ENCODE measurements at places on chromosomes 3 and 15.

GRCh38 chr3:50213373-50213772 is 8.3 kb downstream of the SLC38A3 start:
- DNase-seq, result no peak

DNA sequence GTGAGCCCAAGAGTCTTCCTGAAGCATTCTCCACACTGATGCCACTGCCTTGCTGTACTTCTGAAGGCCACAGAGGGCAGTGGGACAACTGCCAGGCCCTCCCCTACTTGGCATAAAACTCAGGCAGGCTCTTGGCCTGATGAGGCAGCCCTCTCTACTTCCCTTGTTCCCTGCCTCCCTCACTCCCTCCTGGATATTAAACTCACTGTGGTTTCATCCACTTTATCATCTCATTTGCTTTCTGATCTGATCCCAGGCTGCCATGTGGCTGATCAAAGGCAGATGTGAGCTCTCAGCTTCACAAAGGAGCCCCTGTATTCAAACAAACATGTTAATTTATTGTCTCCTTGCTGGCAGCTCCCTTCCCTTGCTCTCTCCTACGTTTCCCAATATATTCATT is 533.5 kb downstream of the IGSF11 start:
- DNase-seq, result peak; percentile 36

DNA sequence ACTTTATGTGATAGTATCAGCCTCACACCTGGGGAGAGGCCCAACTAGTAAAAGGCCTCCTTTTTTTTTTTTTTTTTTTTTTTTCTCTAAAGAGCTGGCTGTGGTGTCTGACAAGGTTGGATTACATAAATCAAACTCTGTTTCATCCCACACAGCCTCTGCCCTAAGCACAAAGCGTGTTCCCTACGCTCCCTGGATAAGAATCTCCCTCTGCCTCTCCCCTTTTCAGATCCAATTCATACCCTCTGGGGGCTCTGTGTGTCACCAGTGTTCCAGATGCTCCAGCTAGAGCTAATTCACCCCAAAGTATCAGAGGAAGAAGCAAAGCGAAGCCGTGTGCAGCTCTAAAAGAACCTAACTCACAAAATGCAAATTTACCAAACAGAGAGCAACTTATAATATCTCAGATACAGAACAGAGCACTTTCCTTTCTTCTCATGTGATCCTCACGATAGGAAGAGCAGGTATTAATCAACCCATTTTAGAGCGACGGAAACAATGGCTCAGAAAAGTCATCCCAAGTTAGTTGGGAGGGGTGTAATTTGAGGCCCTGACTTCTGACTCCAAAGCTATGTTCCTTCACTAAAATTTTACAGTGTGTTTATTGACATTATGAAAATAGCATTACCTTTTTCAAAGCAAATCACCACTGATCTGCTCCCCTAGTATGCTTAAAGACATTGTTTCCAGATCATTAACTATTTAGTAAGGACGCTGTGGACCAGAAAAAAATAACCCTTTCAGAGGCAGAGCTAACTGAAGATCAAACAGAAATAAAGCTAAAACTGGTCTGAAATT is 12.4 kb downstream of the BMF start:
- DNase-seq, result no peak

DNA sequence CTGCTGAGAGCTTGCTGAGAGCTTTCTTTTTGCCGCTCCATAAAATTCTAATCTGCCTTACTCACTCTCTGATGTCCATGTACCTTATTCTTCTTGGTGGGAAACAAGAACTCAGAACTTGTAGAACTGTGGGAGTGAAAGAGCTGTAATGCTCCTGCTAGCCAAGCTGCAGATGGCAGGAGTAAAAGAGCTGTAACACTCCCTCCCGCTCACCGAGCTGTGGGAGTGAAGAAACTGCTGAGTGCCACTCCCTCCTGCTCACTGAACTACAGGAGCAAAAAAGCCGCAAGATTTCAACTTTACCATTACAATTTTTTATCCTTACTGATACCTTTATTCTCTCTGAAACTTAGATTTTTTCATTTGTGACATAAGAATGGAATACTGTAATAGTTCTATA is 199.1 kb downstream of the SI start:
- DNase-seq, result no peak

- no peak for DNase-seq
Observed at GRCh38 chr3:18892047-18892446, 256.3 kb upstream of the KCNH8 start.

- no peak for DNase-seq
Observed at GRCh38 chr3:113100063-113100462, 109.3 kb downstream of the GTPBP8 start.

GRCh38 chr3:14360123-14360881 is 42.1 kb upstream of the SLC6A6 start:
- peak; percentile 70 for DNase-seq

DNA sequence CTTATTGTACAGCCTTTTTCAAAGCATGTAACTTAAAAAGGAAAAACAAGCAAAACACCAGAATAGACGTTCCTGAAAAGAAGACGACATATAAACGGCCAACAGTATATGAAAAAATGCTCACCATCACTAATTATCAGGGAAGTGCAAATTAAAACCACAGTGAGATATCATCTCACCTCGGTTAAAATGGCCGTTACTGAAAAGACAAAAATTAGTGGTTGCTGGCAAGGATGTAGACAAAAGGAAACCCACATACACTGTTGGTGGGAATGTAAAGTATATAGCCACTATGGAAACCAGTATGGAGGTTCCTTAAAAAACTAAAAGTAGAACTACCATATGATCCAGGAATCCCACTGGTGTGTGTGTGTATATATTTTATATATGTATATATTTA is 64.5 kb upstream of the MLF1 start:
- no peak for DNase-seq

DNA sequence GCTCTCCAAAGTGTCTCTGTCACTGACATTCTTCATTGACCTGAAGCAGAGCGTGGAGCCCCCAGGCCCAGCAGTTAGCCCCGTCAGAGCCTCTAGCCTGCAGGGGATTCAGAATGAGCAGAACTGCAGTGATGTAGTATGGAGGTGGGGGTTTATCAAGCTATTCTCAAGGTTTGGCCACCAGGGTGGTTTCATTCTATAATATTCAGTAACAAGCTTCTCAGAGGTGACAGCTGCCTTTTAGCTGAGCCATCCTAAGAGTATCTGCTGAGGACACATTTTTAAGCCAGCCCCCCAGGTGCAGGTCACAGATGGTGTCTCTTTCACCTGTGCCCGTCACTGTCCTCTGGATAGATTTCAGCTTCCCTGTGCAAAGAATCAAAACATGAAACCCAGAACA is 31.9 kb downstream of the CMTM7 start:
- no peak for DNase-seq

GRCh38 chr3:170517242-170517945 is 68.5 kb downstream of the SLC7A14 start:
- DNase-seq, result peak; percentile 32

- peak; percentile 79 for DNase-seq
Observed at GRCh38 chr15:57060799-57061198, 142.4 kb downstream of the TCF12 start.

- DNase-seq, result no peak
Observed at GRCh38 chr3:179156775-179157174, 8.6 kb downstream of the PIK3CA start.

DNA sequence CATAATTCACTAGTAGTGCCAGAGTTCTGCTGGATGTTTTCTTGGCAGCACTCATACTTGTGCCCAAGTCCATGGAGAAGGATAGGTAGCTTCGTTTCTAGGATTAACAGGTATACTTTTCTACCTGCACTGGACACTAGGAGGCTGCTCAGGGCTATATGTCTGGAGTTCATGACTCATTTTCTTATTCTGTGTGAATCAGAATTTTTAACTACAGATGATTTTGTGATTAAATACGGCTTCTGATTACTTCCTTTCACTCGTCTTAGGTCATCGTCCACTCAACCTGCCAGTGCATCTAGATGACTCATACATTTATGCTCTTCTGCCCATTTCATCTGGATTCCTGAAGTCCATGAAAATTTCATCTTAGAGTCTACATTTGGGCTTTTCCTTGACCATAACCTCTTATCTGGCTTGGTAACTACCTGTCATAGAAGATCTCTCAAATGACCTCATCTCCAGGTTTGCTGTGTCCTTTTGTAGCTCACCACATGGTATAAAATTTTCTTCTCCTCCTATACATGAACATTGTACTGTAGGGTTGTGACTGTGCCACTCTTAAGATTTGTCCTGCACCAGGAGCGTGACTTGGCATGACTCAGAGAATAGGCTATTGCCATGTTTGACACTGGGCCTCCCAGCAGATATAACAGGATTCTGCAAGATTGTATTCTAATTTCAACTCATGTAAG is 66.7 kb upstream of the GCSAM start:
- DNase-seq, result no peak

DNA sequence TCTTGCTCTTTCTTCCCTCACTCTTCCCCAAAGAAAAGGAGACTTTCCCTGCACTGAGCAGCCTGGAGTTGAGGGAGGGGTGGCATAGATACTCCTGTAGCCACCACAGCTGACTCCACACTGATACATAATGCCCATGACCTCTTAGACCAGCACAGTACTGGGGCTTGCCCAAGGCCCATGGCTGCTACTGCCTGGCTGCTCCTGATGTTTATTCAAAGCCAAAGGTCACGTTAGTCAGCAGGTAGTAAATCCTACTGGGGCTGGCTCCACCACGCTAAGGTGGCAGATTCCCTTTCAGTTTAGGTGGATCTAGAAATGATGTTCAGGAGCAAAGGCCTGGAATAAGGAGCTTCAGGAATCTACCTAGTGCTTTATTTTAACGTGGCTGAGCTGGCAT is 212.7 kb downstream of the C3orf38 start:
- no peak for DNase-seq

- no peak for DNase-seq
Observed at GRCh38 chr3:66484106-66484844, 16.5 kb downstream of the LRIG1 start.

DNA sequence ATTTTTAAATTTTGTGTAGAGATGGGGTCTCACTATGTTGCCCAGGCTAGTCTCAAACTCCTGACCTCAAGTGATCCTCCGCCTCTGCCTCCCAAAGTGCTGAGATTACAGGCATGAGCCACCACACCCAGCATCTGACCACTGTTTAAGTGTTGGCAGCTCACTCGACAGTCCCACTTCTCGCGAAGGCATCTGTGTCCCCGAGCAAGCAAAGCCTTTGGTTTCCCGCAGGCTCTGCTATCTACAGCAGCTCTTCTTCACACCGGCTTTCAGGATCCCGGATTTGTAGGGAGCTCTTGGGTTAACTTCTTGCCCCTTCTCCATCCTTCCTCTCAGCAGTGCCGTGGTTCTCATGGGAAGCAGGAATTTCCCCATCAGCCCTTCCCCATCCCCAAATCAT is 240.9 kb downstream of the VPS13C start:
- no peak for DNase-seq

DNA sequence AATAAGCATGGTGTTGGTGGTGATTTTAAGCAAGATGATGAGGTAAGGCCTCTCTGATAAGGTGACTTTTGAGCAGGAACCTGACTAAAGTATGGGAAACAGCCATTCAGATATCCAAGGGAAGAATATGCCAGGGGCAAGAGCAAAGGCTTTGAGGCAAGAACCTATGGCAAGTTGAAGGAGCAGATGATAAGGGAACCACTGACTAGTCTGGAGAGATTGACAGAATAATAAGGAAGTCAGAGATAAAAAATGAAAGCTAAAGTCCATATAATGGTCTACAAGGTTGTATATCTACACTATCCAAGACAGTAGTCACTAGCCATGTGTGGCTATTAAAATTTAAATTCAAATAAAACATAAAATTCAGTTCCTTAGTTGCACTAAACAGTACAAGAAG is 2.5 kb upstream of the C3orf38 start:
- DNase-seq, result no peak
